CD4-positive, alpha-beta T cell treated with Interleukin-15 for 4 hours (primary cell): ENCODE measurements at places on chromosomes 12 and 14.

GRCh38 chr12:9334041-9334692, 126.0 kb upstream of the PZP start:
- DNase-seq, result no peak

DNA sequence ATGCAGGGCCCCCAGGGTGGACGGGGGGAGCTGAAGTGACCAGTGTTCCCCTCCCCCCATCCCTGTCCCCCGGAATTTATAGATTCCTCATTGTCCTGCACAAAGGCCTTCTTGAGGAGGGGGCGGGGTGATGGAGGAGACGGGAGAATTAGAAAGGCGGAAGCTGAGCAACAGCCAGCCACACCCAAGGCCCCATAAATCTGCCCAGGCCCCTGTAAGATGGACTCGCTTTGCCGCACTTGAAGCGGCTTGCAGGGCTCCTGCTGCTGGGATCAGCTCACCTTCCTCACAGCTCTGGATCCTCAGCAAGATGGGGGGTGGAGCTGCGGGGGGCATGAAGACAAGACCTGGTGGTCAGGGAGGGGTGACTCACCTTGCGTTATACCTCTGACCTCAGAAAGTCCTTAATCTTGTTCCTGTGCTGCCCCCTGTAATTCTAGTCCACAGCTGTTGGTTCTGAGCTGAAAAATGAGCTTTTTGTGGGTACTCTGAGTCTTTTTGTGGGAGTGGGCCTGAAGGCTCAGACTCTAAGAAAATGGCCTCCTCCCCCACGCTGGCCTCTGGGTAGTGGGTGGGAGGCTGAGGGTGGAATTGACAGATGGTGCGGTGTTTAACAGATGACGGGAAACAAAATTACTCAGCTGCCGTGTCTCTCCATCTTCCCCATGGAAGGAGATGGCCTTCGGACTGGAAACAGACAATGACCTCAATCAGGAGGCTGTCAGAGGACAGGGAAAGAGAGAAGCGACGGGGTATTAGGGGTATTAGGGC, 15.8 kb upstream of the ANKRD33 start:
- no peak for DNase-seq

GRCh38 chr12:120101182-120101581, 15.4 kb downstream of the RAB35 start:
- DNase-seq, result no peak

GRCh38 chr12:1122786-1123185, 131.8 kb downstream of the ERC1 start:
- DNase-seq, result peak; percentile 46

DNA sequence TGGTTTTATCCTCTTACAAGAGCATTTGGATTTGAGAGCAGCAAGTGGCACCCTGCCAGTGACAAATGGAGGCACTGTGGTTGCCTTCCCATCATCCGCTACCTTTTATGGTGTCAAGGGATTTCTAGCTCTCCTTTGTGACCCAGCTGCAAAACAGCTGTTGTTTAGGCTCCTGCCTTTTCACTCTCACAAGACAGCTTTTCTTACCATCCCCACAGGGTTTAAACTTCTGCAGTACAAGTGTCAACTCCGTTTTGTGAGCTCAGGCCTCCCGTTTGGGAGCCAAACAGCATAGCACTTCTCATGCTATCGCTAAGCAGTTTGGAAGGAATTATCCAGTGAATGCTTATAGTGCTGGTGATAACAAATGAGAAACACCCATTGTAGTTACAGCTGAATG, 331.4 kb downstream of the TMTC2 start:
- DNase-seq, result no peak

- no peak for DNase-seq
Measured at GRCh38 chr12:52826611-52827498, 7.3 kb downstream of the KRT79 start.

GRCh38 chr12:114163771-114164170, 197.6 kb upstream of the RBM19 start:
- no peak for DNase-seq

GRCh38 chr12:26359576-26359975, 164.2 kb downstream of the SSPN start:
- no peak for DNase-seq

DNA sequence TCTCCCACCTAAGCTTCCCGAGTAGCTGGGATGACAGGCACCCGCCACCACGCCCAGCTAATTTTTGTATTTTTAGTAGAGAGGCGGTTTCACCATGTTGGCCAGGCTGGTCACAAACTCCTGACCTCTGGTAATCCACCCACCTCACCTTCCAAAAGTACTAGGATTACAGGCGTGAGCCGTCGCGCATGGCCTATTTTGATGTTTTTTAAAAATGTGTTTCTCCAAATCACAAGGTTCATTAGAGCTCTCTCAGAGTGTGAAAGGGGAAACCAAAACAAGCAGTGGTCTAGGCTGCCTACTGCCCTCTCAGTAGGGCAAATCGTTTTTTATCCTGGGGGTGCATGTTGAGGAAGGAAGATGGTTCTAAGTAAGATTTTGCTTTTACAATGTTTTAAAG, 211.5 kb downstream of the PIK3C2G start:
- no peak for DNase-seq

DNA sequence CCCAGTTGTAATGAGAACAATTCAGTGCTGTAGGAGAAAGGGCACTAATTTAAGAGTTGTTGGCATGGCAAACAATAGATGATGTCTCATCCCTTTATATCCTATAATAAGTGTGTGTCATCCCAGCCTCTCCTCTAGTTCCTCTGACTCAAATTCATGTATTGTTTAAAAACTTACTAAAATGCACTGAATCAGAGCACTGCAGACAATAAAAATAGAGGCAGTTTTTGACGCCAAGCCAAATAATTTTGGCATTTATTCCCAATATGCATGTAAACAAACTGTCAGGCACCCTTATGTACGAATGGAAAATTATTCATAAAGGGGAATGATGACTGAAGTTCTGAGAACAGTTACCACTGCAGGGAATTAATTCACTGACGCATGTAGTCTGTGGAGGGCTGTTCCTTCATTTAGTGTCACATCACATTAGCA, 57.9 kb upstream of the TMX1 start:
- no peak for DNase-seq

DNA sequence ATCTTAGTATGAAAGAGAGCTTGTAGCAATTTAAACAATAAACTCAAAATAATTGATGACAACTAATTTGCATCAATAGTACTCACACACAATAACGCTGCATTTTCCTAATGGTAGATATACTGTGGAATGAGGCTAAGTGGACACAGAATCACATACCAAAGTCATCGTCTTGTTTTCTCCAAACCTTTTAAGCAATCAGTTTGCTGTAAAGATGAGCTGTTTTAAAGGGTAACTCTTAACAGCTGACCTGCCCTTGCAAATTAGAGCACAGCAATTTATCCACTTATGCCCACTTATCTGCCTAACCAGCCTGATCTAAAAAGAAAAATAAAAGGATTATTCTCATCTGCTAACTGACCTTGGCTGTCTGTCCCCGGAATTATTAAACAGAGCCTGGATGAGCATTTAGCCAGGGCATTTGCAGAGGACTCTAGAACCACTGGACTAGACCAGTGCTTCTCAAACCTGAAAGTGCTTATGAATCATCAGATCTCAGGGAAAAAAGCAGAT, 174.3 kb upstream of the BCL2L14 start:
- DNase-seq, result no peak

GRCh38 chr12:106205208-106206069, 42.4 kb downstream of the CKAP4 start:
- no peak for DNase-seq

DNA sequence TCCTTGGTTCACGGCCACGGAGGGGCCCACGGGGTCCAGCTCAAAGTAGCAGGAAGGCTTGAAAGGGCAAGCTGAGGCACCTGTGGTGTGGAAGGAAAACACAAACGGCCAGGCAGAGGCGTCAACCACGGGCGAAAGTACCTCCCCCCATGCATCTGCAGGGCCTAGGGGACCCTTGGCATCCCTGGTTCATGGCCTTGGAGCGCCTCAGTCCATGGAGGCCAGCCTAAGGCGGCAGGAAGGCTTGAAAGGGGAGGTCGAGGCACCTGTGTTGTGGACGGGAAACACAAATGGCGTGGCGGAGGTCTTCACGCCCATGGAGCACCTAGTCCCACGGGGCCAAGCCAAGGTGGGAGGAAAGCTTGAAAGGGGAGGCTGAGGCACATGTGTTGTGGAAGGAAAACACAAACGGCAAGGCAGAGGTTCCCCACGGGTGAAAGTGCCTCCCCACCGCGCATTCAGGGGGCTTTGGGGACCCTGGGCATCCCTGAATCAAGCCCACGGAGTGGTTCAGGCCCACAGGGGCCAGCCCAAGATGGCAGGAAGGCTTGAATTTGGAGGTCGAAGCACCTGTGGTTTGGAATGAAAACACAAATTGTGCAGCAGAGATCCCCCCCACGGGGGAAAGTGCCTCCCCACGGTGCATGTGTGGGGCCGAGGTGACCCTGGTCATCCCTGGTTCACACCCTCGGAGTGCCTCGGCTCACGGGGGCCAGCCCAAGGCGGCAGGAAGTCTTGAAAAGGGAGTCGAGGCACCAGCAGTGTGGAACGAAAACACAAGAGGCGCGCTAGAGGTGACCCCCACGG, 380.8 kb downstream of the ALG10 start:
- no peak for DNase-seq
